ENCODE measurements at places on chromosomes 13 and 19.

DNA sequence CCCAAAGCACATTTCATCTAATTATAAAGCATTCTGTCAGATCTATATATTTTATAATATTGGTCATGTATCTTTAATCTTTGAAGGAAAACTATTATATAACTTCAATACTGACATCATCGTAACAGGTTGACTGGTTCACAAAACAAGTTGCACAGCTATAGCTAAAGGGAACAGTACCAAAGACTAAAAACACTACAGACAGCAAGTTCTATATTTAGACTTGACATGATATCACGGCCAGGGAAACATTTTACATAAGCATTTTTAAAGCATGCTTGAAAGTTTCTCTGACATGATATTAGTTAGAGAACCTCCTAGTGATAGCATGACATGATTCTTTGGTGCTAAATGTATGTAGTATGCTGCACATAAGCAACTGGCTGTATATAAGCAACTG, 182.5 kb downstream of the NDFIP2 start:
- no peak for DNase-seq

DNA sequence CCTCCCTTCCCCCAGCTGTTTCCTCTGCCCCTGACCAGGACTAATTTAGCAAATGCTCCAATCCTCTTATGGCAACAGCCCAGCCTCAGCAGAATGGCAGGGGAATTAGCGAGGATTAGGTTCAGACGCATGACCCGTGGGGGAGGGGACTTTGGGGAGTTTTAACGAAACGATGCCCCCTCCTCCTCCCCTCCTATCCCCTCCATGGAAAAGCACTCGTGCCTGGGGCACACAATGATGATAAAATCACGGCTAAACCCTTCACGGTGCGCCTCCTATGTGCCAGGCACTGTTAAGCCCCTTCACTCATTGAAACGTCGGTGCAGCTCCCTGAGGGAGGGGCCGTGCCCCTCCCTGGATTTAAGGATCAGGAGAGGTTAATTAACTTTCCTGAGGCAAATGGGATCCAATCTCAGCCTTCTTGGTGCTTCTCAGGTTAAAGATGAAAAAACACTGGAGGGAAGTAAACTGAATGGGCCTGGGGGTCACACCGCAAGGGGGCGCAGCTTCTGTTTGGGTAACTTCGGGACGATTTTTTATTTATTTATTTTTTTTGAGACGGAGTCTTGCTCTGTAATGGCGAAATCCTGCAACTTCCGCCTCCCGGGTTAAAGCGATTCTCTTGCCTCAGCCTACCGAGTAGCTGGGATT, 10.1 kb upstream of the TPRX2 start:
- no peak for DNase-seq

DNA sequence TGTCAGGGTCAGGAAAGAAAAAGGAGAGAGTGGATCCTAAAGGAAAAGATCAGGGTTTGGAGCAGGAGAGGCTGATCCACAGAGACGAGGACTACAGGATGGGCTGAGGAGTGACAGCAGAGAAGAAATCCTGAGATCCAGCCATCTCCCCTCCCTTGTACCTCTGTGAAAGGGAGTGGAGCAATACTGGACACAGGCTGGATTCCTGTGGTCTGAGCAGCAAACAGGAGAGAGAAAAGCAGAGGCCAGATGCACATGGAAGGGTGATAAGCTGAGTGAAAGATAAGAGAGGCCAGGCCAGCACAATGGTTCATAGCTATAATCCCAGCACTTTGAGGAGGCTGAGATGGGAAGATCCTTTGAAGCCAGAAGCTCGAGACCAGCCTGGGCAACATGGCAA, 472.1 kb upstream of the TSHZ3 start:
- no peak for DNase-seq

GRCh38 chr19:50647879-50648615, 1.2 kb upstream of the C19orf81 start:
- DNase-seq, result no peak

GRCh38 chr13:20525144-20525600, 485 bp downstream of the CRYL1 start:
- no peak for DNase-seq

GRCh38 chr19:6773323-6773931, 919 bp downstream of the VAV1 start:
- DNase-seq, result no peak

DNA sequence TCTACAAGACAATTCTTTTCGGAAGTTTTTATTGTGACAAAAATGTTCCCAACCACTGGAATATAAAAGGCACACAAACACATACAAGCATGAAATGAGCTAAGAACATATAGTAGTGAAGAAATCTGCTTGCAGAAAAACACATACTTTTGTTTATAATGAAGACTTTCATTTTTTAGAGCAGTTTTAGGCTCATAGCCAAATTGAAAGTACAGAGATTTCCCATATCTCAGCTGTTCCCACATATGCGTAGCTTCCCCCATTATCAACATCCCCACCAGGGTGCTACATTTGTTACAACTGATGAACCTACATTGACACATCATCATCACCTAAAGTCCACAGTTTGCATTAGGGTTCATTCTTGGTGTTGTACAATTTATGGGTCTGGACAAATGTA, 249.4 kb downstream of the KCTD12 start:
- no peak for DNase-seq

Measured in AG20443 (cell line).